ENCODE measurements at places on chromosomes 12 and 14. TPM values are rescaled to one million over a fixed set of nuclear protein-coding genes. Genes with fewer than 3 reads are reported as not detected.

GRCh38 chr12:123071099-123071800 is 79.6 kb downstream of the PITPNM2 start:
- no peak for DNase-seq

GRCh38 chr12:108319277-108320234 is 19.6 kb downstream of the CMKLR1 start:
- no peak for DNase-seq

GRCh38 chr14:61671082-61671481 is 24.2 kb upstream of the HIF1A start:
- DNase-seq = no peak

GRCh38 chr12:114995891-114996290 is 311.9 kb upstream of the TBX3 start:
- no peak for DNase-seq

GRCh38 chr14:20614038-20614840 is 23.1 kb upstream of the RNASE12 start:
- DNase-seq = no peak

GRCh38 chr12:106284358-106285105 is 18.0 kb upstream of the TCP11L2 start:
- DNase-seq = no peak

DNA sequence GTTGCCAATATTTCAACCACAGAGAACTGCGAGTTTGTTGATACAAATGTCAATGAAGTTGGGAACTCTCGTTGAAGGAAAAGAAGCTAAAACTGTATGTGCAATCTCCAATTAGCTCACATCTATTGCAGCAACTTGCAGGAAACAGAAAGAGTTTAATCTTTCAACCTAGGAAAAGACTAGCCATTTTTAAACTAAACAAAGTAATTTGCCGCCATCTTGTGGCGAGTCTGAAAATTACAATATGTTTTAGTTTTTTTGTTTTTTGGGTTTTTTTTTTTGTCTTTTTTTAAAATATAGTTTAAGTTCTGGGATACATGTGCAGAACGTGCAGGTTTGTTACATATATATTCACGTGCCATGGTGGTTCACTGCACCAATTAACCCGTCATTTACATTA is 131.2 kb upstream of the FOXG1 start:
- peak; percentile 44 for DNase-seq

- DNase-seq = no peak
Observed at GRCh38 chr14:66652525-66653106, 144.7 kb downstream of the GPHN start.

DNA sequence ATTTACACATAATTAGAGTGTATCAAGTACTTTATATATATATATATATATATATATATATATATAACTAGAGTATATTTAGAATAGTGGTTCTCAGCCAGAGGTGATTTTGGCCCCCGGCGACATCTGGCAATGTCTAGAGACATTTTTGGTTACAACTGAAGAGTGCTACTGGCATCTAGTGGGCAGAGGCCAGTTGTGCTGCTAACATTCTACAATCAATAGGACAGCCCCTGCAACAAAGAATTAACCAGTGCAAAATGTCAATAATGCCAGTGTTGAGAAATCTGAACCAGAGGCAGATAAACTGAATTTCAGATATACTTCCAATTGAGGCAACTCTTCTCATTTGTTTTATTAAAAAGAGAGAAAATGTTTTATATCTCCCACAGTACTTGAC is 8.9 kb downstream of the GTF2A1 start:
- DNase-seq = peak; percentile 21

DAO gene
- total RNA-seq = not detected

PPP4R4 gene
- 0.35 TPM for total RNA-seq

CCDC38 gene
- 0.89 TPM for total RNA-seq

DNA sequence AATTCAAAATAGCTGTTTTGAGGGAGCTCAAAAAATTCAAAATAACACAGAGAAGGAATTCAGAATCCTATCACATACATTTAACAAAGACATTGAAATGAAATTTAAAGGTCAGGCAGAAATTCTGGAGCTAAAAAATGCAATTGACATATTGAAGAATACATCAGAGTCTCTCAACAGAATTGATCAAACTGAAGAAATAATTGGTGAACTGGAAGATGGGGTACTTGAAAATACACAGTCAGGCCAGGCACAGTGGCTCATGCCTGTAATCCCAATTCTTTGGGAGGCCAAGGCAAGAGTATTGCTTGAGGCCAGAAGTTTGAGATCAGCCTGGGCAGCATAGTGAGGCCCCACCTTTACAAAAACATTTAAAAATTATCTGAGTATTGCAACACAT is 34.1 kb upstream of the DHRS7 start:
- DNase-seq = no peak

DNA sequence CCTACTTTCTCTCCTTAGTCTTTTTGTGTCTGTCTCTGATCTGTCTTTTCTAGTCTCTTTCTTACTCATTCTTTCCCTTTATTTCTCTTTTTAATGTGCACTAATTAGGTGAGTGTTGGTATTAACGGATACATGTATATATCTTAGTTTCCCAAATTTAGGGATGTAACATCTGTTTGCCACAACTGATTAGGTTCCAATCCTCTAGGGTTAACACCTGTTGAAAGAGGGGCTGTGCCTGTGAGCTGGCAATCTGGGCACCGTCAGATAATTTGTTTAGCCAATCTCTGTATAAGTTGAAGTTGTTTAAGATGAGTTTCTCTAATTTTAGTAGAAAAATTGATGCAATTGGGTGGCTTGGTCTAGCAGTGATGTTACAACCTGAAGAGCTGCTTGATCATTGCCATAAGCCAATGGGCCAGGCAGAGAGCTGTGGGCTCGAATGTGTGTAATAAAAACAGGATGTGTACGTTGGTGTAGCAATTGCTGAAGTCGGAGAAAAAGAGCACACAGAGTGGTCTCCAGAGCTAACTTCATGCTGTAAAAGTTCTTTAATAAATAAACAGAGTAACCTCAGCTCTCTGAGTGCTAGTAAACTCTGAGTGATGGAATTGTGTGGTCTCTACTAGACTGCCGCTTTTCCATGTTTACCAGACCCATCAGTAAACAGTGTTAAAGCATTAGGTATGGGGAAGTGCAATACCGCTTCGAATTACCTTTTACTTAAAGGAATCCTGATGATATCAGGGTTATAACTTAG is 18.3 kb upstream of the LYZ start:
- DNase-seq = no peak

DNA sequence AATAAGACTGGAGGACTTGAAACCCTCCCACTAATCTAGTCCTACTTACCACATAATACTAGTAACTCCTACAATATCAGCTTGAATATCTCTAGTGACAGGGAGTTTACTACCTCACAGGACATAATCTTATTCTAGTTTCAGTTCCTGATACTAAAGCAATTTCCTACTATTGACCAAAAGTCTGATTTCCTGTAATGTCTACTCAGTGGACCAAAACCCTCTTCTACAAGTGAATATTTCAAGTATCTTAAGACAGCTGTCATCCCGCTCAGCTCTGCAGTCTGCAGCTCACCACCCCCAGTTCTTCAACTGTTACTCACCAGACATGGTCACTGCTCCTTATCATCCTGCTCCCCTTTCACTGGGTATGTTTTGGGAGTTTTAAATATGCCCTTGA is 70.8 kb upstream of the TMCC3 start:
- no peak for DNase-seq

FOXN4 gene
- not detected for total RNA-seq

GRCh38 chr14:81805785-81806184 is 272.1 kb upstream of the SEL1L start:
- no peak for DNase-seq

- DNase-seq = no peak
Observed at GRCh38 chr12:5561057-5561456, 129.1 kb downstream of the NTF3 start.

COQ6 gene
- 21.8 TPM for total RNA-seq

DNA sequence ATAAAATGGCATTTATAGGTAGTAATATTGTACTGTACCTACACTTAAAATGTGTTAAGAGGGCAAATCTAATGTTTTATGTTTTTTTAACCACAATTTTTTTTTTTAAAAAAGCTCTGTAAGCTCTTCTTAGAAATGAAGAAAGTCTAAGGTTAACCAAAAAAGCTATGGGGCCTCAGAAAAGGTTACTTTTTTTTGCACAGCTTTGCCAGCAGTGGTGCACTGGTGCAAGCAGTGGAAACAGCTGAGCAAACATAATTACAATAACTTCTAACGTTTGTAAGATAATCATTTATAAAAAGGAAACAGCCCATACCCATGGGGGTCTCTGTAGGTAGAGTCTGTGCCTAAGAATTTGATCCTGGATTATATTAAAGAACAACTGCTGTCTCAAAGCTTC is 85.1 kb upstream of the NID2 start:
- no peak for DNase-seq

- DNase-seq = no peak
Observed at GRCh38 chr12:113935459-113935858, 30.7 kb downstream of the RBM19 start.

- DNase-seq = no peak
Observed at GRCh38 chr12:108328420-108328819, 10.7 kb downstream of the CMKLR1 start.

PIWIL1 gene
- total RNA-seq = not detected

GRCh38 chr12:101671157-101671791 is 26.2 kb upstream of the CHPT1 start:
- no peak for DNase-seq

PSME1 gene
- total RNA-seq = 160 TPM

- DNase-seq = no peak
Observed at GRCh38 chr12:30485230-30485890, 210.3 kb downstream of the IPO8 start.
